ENCODE measurements at places on chromosomes 4 and X. TPM values are rescaled to one million over a fixed set of nuclear protein-coding genes. Genes with fewer than 3 reads are reported as not detected.

DNA sequence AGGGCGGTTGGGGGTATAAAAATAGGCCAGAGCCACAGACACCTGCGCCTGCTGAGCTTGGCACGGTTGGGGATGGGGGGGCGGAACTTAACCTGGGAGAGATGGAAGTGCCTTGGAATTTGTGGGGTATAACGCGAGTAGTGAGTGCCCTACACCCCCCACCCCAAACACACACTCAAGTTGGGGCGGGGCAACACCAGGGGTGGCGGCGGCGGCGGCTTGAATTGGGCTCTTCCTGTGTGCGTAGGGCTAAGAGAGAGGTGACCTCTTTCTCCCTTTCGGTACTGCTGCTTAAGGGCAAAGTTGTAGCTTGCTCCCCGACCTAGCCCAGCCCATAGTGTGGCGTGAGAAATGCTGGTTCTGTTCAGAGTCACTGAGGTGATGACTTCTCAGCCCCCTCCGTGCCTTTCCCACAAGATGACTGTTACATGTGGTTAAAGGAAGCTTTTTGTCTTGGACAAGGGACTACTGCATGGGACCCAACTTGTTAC is 839 bp downstream of the STK26 start:
- no peaks in the 10 kb centered on the region for H3K27me3 ChIP-seq
- DNase-seq, result peak; percentile 59
- H3K4me1 ChIP-seq, result peaks cover 25% of the 10 kb centered on the region
- peaks cover 13% of the 10 kb centered on the region for H3K36me3 ChIP-seq
- peak overlapping the region; percentile 95 for H3K27ac ChIP-seq

DNA sequence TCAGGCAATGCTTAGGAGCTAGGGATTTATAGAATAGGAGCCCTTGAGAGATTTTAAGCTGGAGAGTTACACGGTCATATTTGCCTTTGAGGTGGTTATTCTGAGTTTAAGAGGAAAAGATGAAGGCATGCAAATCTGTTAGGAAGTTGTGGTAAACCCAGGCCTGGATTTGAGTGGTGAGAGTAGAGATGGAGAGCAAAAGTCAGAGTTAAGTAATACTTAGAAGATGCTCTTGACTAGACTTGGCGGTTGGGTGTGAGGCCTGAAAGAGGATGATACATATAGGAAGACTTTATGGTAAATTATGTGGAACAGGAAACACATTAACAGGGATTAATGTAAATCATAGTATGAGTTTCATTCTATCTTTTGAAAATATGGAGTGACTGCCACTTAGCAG is 136.0 kb upstream of the ARX start:
- H3K27ac ChIP-seq, result no peak overlapping the region
- peaks cover 18% of the 10 kb centered on the region for H3K27me3 ChIP-seq
- DNase-seq, result no peak
- no peaks in the 10 kb centered on the region for H3K36me3 ChIP-seq
- no peaks in the 10 kb centered on the region for H3K4me1 ChIP-seq

DNA sequence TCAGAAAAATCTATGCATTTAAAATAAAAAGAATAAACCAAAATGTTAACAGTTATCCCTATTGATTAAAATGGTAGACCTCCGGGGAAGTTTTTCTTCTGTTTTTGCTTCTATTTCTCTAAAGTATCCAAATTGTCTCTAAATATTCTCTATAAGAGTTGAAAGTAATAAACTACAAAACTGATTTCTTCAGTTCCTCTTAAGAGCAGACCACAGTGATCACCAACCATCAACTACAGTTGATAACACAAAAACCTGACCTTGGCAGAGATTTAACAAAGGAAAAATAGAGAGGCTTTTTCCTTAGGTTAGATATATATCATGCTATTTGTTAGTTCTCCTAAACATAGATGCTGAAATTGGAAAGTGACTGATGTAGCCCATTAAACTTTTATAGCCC is 27.3 kb downstream of the DDX60 start:
- no peak overlapping the region for H3K27ac ChIP-seq
- H3K36me3 ChIP-seq, result peaks cover 49% of the 10 kb centered on the region
- H3K4me3 ChIP-seq, result no peak overlapping the region
- DNase-seq, result no peak
- no peaks in the 10 kb centered on the region for H3K27me3 ChIP-seq
- H3K4me1 ChIP-seq, result peaks cover 21% of the 10 kb centered on the region

- H3K27ac ChIP-seq, result no peak overlapping the region
- no peaks in the 10 kb centered on the region for H3K4me1 ChIP-seq
- H3K4me3 ChIP-seq, result no peak overlapping the region
- DNase-seq, result no peak
Measured at GRCh38 chrX:114619874-114620273, 36.0 kb downstream of the HTR2C start.

- no peak overlapping the region for H3K27ac ChIP-seq
- H3K4me1 ChIP-seq, result peaks cover 7% of the 10 kb centered on the region
- no peak overlapping the region for H3K4me3 ChIP-seq
- H3K36me3 ChIP-seq, result peaks cover 1% of the 10 kb centered on the region
Measured at GRCh38 chr4:104749062-104749461, 254.4 kb upstream of the CXXC4 start.

- H3K4me1 ChIP-seq, result peaks cover 10% of the 10 kb centered on the region
- H3K27me3 ChIP-seq, result peaks cover 43% of the 10 kb centered on the region
- no peaks in the 10 kb centered on the region for H3K36me3 ChIP-seq
Measured at GRCh38 chr4:84583876-84584380, 1.0 kb downstream of the CDS1 start.

GRCh38 chrX:115023139-115023538 is 5.7 kb upstream of the IL13RA2 start:
- DNase-seq, result no peak
- H3K4me1 ChIP-seq, result no peaks in the 10 kb centered on the region
- no peak overlapping the region for H3K27ac ChIP-seq
- no peaks in the 10 kb centered on the region for H3K36me3 ChIP-seq

DNA sequence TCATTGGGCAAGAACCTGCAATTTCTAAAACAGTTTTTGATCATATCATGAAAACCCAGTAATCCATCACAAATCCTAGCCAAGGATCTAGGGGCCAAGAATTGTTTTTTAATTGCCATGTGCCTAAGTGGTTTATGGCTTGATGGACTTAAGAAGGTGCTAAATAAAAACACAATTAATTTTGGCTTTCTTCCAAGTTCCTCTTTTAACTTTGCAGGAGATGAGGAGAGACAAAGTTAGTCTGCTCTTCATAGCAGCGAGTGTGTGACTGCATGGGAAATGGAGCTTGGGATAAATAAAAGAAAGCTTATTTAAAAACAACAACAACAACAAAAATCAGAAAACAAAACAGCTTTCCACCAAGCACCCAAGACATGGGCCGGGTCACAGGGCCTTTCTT is 41.4 kb downstream of the ARHGEF9 start:
- peaks cover 10% of the 10 kb centered on the region for H3K36me3 ChIP-seq
- peak overlapping the region; percentile 65 for H3K27ac ChIP-seq
- H3K4me3 ChIP-seq, result no peak overlapping the region
- H3K27me3 ChIP-seq, result no peaks in the 10 kb centered on the region
- no peak for DNase-seq
- H3K4me1 ChIP-seq, result peaks cover 70% of the 10 kb centered on the region

GRCh38 chr4:75939890-75940691 is 722 bp downstream of the NAAA start:
- no peaks in the 10 kb centered on the region for H3K27me3 ChIP-seq
- peak overlapping the region; percentile 97 for H3K27ac ChIP-seq
- peak; percentile 80 for DNase-seq
- H3K36me3 ChIP-seq, result peaks cover 6% of the 10 kb centered on the region
- H3K4me1 ChIP-seq, result peaks cover 12% of the 10 kb centered on the region
- peak overlapping the region; percentile 97 for H3K4me3 ChIP-seq

GRCh38 chrX:78075787-78076389 is 28.2 kb upstream of the PGK1 start:
- no peak overlapping the region for H3K4me3 ChIP-seq
- no peak overlapping the region for H3K27ac ChIP-seq
- peaks cover 6% of the 10 kb centered on the region for H3K36me3 ChIP-seq
- H3K4me1 ChIP-seq, result peaks cover 14% of the 10 kb centered on the region

- peaks cover 32% of the 10 kb centered on the region for H3K4me1 ChIP-seq
- DNase-seq, result no peak
- no peak overlapping the region for H3K27ac ChIP-seq
- H3K36me3 ChIP-seq, result peaks cover 41% of the 10 kb centered on the region
- H3K4me3 ChIP-seq, result no peak overlapping the region
- H3K27me3 ChIP-seq, result no peaks in the 10 kb centered on the region
Measured at GRCh38 chr4:109821185-109821584, 5.6 kb downstream of the GAR1 start.

DNA sequence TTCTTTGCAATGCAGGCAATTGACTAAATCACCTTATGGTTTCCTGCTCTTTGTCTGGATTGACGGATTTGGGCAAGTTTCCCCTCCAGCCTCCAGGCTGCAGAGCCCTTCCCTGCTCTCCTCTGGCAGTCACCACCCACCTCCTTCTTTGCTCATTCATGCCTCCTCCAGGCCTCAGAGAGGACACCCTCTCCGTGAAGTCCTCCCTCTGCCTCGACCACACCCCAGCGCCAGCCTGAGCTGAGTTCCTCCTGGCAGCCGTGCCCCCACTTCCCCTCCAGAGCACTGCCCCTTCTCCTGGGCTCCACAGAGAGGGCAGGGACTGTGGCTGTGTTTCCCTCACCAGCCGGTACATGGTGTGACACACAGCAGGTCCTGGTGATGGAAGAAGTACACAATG is 53.7 kb downstream of the DCTD start:
- H3K4me3 ChIP-seq, result no peak overlapping the region
- H3K36me3 ChIP-seq, result no peaks in the 10 kb centered on the region
- H3K27me3 ChIP-seq, result no peaks in the 10 kb centered on the region

- no peak overlapping the region for H3K27ac ChIP-seq
- no peak for DNase-seq
- H3K4me1 ChIP-seq, result peaks cover 5% of the 10 kb centered on the region
- H3K36me3 ChIP-seq, result no peaks in the 10 kb centered on the region
- H3K27me3 ChIP-seq, result peaks cover 7% of the 10 kb centered on the region
Measured at GRCh38 chr4:108830509-108831244, 67.8 kb upstream of the ETNPPL start.

- no peak overlapping the region for H3K4me3 ChIP-seq
- H3K4me1 ChIP-seq, result no peaks in the 10 kb centered on the region
- no peaks in the 10 kb centered on the region for H3K27me3 ChIP-seq
- H3K27ac ChIP-seq, result no peak overlapping the region
- no peaks in the 10 kb centered on the region for H3K36me3 ChIP-seq
Measured at GRCh38 chr4:137421796-137422195, 110.5 kb downstream of the PCDH18 start.

- DNase-seq, result no peak
- no peaks in the 10 kb centered on the region for H3K27me3 ChIP-seq
- no peak overlapping the region for H3K4me3 ChIP-seq
- peaks cover 16% of the 10 kb centered on the region for H3K4me1 ChIP-seq
- peaks cover 9% of the 10 kb centered on the region for H3K36me3 ChIP-seq
Measured at GRCh38 chr4:121146530-121146929, 17.6 kb downstream of the TNIP3 start.

GRCh38 chr4:175651756-175652310 is 160.2 kb downstream of the GPM6A start:
- no peaks in the 10 kb centered on the region for H3K4me1 ChIP-seq
- H3K4me3 ChIP-seq, result no peak overlapping the region
- H3K27me3 ChIP-seq, result no peaks in the 10 kb centered on the region
- H3K36me3 ChIP-seq, result no peaks in the 10 kb centered on the region
- H3K27ac ChIP-seq, result no peak overlapping the region
- no peak for DNase-seq

The NHSL2 gene
- total RNA-seq, result 1.6 TPM

The PRSS12 gene
- total RNA-seq, result not detected

The ARX gene
- not detected for total RNA-seq

The SAGE1 gene
- not detected for total RNA-seq

The ZDHHC15 gene
- 0.06 TPM for total RNA-seq

The PAGE1 gene
- not detected for total RNA-seq

The ERAS gene
- not detected for total RNA-seq

The DOCK11 gene
- 71.9 TPM for total RNA-seq
